PC-3 (cell line): ENCODE measurements at places on chromosomes 3 and 15. TPM values are rescaled to one million over a fixed set of nuclear protein-coding genes. Genes with fewer than 3 reads are reported as not detected.
A peak's percentile ranks its signal among the peaks of the same experiment; 100 is the strongest.

DNA sequence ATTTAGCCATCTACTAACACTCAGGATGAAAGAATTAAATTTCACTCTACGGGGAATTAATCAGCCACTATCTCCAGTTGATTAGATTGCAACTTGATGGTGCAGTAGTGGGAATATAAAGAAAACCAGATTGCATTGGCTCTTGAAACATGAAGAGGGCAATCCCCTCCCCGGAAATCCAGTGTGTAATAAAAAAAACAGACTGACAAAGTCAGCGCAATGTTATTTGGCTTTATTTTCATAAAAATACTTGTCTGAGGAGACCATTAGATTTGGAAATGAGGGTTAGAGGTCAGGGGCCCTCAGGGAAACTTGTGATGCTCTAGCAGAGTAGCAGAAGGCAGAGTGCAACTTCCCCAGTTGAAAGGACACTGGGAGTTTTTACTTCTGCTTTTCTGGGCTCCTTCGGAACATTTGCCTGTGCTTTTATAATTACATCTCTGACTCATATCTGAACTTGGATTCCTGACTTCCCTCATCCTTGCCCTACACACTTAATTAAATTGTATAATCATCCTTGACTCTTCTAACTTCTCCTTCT lies 326.8 kb downstream of the TUSC7 start:
- H3K36me3 ChIP-seq: no peaks in the 10 kb centered on the region
- DNase-seq: no peak
- H3K27ac ChIP-seq: no peak overlapping the region
- no peaks in the 10 kb centered on the region for H3K27me3 ChIP-seq
- no peak overlapping the region for H3K4me3 ChIP-seq
- H3K4me1 ChIP-seq: no peaks in the 10 kb centered on the region

DNA sequence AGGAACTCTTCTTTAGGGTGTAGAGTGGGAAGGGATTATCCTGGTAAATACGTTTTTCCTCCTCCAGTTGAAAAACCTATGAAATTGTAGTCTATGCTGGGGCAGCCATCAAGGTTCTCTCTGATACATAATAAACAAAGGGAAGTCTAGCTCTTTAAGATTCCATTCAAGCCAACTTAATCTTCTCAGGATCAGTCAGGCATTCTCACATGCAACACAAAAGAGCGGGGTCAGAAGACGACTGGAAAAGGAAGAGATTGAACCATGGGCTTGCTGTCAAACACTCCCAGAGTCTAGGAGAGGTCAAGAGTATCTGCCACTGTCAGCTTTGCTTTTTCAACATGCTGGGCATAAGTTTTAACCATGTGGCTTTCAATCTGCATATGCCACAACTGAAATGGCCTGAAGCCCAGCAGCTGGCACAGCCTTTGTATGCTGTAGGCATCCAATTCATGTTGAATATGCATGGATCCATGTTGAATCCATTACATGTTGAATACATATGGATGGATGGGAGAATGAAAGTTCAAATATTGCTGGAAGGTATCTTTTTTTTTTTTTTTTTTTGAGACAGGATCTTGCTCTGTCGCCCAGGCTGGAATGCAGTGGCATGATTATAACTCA lies 8.5 kb downstream of the TRAT1 start:
- DNase-seq: no peak
- H3K27me3 ChIP-seq: peaks cover 69% of the 10 kb centered on the region
- H3K4me3 ChIP-seq: no peak overlapping the region
- no peak overlapping the region for H3K27ac ChIP-seq
- H3K4me1 ChIP-seq: no peaks in the 10 kb centered on the region
- no peaks in the 10 kb centered on the region for H3K36me3 ChIP-seq

DNA sequence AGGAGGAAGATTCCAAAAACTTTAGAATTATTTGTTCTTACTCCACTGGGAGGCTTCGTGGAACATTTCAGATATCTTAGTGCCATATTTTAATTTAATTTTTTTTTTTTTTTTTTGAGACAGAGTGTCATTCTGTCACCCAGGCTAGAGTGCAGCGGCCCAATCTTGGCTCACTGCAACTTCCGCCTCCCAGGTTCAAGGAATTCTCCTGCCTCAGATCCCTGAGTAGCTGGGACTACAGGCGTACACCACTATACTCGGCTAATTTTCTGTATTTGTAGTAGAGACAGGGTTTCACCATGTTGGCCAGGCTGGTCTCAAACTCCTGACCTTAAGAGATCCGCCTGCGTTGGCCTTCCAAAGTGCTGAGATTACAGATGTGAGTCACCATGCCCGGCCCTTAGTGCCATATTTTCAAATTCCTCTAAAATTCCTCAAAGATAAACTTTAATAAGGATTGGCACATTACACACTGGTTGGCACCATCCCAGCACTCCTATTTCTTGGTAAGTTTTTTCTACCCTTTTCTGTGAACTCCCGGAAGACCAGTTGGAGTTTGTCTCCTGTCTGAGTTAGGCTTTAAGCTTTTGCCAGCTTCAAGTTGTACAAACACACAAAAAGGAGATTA lies 693.7 kb downstream of the MCTP2 start:
- H3K36me3 ChIP-seq: no peaks in the 10 kb centered on the region
- no peaks in the 10 kb centered on the region for H3K27me3 ChIP-seq
- no peaks in the 10 kb centered on the region for H3K4me1 ChIP-seq
- no peak for DNase-seq

DNA sequence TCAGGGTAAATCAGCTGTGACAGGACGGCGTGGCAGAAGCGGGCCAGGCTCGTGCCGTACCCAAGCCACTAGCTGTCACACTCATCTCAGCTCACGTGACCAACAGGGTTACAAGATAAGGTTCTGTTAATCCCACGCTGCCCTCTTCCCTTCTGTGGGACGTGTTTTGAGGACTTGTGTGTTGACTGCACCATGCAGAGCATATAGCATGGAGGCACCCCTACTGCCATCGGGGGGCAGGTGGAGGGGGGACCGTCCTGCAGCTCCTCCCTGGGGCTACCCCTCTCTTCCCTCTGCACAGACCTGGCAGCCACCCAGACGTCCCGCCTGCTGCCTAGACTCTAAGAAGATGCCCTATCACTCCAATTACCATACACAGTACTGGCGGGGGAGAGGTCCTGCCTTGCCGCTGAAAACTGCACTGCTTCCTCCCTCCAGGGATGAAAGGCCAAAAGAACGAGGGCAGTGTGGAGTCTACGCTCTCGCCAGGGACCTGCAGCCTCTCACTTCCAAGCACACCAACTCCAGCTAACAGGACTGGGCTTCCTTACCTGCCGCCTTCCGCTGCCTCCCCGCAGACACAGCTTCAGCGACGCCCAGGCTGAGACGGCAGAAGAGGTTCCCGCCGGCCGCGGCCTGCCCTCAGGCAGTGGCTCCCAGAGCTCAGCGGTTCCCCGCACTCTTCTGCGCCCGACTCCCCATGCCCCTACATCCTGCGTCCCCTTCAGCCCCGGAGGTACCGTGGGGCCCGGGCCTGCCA lies at the start of gene TNK2:
Gene TNK2 (minus strand): TSS at position 618 of the 760 bp plus-strand sequence. CDS start 19,963 bp downstream, outside the sequence.
- no peaks in the 10 kb centered on the region for H3K27me3 ChIP-seq
- H3K4me3 ChIP-seq: peak within 1 kb of the TSS; percentile 74

Gene PRSS50
- total RNA-seq: not detected in 2 replicates

Gene ARNT2
- 0.11 and 0.35 TPM in 2 replicates for total RNA-seq

Gene CCR8
- total RNA-seq: not detected in 2 replicates

Gene A4GNT
- total RNA-seq: not detected in 2 replicates
